ENCODE measurements at places on chromosomes 5 and 9.

- no peak for DNase-seq
These were observed 20.5 kb upstream of the JAK2 start for GRCh38 chr9:4964540-4964939.

DNA sequence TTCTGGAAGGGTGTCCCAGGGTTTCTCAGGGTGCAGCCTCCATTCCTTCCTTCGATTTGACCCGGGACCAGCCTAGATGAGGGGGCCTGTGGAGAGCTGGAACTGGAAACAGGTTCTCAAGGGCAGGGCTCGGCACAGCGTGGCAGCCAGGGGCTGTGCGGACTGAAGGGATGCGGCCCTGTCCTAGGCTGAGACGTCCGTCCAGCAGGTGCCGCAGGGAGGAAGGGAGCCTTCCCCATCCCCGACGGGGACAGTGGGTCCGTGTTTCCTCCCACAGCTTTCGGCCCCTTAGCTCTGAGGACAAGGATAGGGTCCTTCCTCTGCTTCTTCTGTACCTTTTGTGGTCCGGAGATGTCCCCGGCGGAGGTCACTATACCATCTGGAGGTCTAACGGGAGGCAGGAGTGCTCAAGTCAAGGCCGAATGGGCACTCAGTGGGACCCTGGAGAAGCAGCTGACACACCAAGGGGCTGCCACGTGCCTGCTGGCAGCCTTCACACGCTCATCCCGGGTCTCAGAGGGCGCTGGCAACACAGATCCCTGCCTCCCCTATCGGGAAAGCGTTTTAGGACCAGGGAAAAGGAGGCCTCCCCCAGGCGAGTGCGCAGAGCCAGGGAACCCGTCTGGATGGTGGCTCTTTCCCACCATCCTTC lies 49.9 kb downstream of the USP20 start:
- DNase-seq: no peak

DNA sequence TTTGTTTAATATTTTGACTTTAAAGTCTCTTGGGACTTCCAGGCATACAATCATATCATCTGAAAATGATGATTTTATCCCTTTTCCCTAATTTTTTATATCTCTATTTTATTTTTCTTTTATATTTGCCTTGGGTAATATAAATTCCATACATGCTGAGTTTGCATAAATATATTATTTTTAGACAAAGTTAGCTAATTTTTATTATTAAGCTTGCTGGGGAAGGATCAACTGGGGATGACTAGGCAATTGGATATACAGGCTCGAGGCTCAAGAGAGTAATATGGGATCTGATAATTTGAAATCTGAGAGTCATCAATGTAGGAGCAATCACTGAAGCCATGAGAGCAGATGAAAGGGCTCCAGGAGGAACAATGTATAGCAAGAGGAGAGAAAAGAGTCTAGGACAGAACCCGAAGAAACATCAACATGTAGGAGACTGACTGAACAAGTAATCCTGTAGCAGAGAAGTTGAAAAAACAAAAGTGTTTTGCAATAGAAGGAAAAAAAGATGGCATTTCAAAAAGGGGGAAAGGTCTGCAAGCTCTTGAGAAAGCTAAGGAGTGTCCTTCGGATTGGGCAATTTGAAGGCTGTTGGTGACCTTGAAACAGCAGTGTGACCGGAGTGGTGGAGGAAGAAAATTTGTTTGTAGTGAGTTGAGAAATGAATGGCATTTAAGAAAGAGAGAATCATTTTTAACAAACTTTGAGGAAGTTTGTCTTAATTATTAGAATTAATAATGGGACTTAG lies 17.0 kb upstream of the RHOBTB3 start:
- DNase-seq: no peak

GRCh38 chr5:56229111-56229510 lies 4.0 kb downstream of the ANKRD55 start:
- DNase-seq: no peak

GRCh38 chr9:4341554-4341953 lies 41.7 kb upstream of the GLIS3 start:
- no peak for DNase-seq

DNA sequence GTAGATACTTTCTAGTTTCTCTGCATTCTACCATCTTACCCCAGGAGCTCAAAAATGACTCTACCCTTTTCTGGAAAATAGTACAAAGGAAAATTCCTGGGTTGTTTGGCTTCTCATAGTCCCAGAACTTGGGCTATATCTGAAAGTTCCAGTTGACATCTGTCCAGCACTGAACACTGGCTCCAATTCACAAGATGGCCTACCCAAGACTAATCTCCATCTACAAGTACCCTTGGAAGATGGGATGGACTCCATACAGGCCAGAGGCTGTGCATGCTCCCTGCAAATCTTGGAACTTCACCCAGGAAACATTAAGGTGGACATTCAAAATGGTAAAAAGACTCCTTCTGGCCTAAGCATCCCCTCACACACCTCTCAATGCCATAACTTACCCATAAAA lies 427.1 kb downstream of the DTWD2 start:
- DNase-seq: no peak

DNA sequence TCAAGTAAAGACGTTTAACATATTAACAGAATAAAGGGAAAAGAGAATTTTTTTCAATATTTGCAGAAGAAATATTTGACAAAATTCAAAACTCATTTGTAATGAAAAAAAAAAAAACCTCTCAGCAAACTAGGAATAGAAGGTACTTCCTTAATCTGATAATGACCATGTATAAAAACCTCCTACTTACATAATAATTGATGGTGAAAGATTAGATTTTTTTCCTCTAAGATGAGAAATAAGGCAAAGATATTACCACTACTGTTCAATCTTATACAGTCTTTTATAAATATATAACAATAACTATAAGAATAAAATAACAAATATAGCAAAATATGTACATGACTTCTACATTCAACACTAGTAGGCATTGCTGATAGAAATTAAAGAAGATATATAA lies 424.6 kb upstream of the KLF4 start:
- no peak for DNase-seq

DNA sequence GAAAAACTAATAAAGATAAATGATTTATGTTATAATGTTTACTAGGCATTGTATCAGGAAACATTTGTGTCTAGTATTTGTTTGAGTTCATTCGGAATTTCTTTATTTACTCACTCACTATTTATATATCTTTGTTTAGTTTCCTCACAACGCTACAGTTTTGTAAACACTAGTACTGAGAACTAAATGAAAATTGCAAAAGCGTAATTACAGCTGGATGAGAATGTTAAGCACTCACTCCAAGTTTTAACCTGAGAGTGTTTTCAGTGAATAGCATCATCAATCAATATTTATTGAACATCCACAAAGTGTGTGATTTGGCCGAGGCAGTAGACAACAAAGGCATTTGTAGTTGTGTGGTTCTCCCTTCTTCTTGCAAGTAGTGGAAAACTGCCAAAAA lies 969.6 kb upstream of the DMAC1 start:
- no peak for DNase-seq

- DNase-seq: no peak
These were observed 13.6 kb upstream of the LAMC3 start for GRCh38 chr9:130995086-130996011.
